NCI-H2107 (cell line): ENCODE measurements at places on chromosomes 5 and 9.

- DNase-seq, result no peak
These were observed 55.6 kb downstream of the ALG2 start for GRCh38 chr9:99166149-99166548.

- no peak for DNase-seq
These were observed 25.6 kb upstream of the SMC2 start for GRCh38 chr9:104068546-104068945.

- DNase-seq, result no peak
These were observed 140.3 kb upstream of the IRX2 start for GRCh38 chr5:2891781-2892180.

- DNase-seq, result no peak
These were observed 85.4 kb downstream of the YTHDC2 start for GRCh38 chr5:113598926-113599325.

GRCh38 chr5:153752890-153753289, 262.4 kb downstream of the GRIA1 start:
- DNase-seq, result no peak

- DNase-seq, result no peak
These were observed 547.5 kb downstream of the EBF1 start for GRCh38 chr5:158552241-158552640.

GRCh38 chr5:116011046-116011445, 21.2 kb upstream of the ARL14EPL start:
- DNase-seq, result no peak

DNA sequence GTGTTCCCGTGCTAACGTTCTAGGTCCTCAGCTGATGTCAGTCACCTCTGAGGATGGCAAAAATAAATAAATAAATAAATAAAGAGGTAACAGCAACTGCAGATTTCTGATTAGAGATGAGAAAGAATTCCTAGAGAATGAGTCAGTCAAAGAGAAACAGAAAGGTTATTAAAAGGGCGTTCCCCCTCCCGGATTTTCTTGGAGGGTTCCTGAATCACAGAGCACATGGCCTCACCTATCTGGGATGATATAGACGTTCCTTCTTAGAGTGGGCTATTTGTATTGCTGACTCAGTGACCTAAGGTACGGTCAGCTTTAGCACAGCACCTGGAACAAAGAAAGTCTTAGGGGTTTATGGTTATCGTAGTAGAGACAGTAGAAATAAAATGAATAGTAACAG, 30.6 kb downstream of the HTR4 start:
- DNase-seq, result no peak

DNA sequence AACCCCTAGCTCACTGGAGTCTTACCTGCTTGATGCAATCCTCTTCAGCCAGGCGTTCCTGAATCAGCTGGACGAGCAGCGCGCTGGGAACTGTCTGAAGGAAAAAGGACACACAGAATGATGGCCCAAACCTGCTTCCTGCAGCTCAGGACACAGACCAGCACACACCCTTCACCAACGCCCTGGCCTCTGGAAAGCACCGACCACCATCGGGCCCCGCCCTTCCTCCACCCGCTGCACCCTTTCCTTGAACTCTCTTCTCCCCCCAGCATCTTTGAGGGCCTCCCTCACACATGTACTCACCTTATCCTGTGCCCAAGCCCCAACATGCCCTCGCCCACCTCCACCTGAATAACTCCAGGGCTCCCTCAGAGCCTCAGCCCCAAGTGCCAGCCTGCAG, 23.3 kb downstream of the AK8 start:
- DNase-seq, result no peak

- DNase-seq, result no peak
These were observed 60.1 kb upstream of the SPATA31C2 start for GRCh38 chr9:88198341-88198807.

GRCh38 chr5:175170899-175171298, 273.1 kb downstream of the DRD1 start:
- DNase-seq, result no peak

GRCh38 chr9:37348917-37349316, 73.6 kb upstream of the GRHPR start:
- no peak for DNase-seq

- no peak for DNase-seq
These were observed 23.9 kb downstream of the PAX5 start for GRCh38 chr9:37010180-37010579.

DNA sequence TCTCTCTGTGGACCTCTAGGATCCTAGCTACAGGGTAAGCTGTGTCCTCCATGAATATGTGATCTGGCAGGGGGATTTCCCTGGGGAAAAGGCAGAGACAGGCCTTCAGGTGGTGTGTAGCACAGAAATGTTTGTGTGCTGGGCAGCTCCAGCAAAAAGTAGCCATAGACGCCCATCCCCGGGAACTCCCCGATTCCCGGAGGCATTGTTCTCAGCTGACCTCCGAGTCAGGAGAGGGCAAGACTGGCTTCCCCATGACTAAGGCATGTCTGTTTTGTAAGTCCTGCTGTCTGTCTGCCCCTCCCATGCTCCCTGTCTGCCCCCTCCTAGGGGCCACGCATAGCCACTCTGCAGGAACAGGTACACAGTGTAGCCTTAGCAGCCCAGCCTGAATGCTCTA, 834.5 kb downstream of the PTPRD start:
- no peak for DNase-seq

GRCh38 chr9:72524820-72525540, 3.6 kb downstream of the TMC1 start:
- DNase-seq, result no peak

DNA sequence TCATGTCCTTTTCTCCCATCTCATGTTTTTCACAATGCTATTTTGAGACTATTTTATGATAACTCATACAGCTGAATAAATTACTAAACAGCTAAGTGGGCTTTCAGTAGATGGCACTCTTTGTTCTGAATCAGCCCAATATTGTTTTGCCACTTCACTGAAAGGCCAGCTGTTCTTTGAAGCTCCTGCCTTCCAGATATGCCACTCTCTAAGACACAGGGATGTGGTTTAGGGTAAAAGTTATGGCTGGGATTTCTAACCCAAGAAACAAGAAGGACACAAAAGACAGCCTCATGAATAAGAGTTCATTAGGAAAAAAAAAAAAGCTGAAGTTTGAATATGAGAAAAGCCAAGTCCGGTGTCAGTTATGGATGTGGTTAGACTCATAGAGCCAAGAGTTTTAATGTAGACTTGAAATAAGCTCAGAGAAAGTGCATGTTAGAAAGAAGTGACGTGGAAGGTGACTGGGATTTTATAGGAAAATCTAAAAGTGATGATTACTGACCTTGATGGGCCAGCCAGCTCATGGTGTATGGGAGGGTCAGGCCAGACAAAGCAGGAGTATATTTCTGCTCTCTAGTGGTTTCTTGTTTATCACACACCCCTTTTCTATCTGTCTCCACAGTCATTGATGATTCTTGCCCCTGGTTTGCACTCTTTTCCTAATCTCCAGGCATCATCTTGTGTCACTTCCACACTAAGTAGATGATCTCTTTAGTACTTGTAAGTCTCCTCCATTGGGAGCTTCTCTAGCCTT, 488.5 kb downstream of the NR2F1-AS1 start:
- DNase-seq, result no peak

- no peak for DNase-seq
These were observed 153.5 kb upstream of the IRX2 start for GRCh38 chr5:2904956-2905355.

GRCh38 chr9:22079873-22080341, 70.8 kb upstream of the CDKN2B start:
- DNase-seq, result no peak

DNA sequence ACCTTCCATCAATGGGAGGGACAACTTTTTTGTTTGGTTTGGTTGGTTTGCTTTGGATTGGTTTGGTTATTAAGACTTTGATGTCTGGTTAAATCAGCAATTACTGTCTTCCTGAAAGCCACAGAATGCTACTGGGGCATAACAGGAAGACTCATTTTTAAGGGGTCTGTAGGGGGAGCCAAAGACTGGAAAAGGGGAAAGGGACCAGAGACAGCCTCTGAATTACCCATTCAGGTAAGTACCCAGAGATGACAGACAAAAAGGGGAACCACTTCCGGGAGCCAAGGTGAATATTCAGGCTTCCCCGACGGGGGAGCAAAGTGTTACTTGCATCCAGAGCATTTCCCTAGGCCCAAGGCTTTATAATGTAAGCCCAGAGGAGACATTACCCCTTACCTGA, 4.6 kb upstream of the FEM1C start:
- no peak for DNase-seq
